ENCODE measurements at places on chromosomes 5 and 9.

DNA sequence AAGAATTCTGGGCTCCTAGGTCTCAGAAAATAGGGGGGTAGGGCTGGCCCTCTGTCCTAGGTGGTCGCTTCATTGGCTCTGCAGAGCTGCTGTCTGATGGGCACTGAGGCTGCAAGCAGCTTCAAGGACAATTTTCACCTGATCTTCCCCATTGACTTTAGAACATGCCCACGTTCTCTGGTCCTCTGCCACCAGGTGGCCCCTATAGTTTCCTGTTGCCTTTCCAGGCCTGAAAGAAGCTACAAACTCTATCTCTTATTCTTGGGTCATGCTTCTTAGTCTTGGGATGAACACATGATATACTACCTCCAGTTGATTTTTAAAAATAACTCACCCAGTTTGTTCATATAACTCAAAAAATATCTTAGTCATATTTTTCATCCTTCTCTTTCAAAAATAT lies 26.3 kb downstream of the SPZ1 start:
- peak; percentile 44 for DNase-seq

- DNase-seq: no peak
Observed at GRCh38 chr9:134055981-134056461, 11.8 kb downstream of the BRD3 start.

- no peak for DNase-seq
Observed at GRCh38 chr5:173745123-173745522, 128.7 kb upstream of the BOD1 start.

- DNase-seq: no peak
Observed at GRCh38 chr5:67526793-67527192, 330.2 kb upstream of the CD180 start.

- no peak for DNase-seq
Observed at GRCh38 chr5:16597946-16598694, 18.7 kb downstream of the RETREG1 start.

DNA sequence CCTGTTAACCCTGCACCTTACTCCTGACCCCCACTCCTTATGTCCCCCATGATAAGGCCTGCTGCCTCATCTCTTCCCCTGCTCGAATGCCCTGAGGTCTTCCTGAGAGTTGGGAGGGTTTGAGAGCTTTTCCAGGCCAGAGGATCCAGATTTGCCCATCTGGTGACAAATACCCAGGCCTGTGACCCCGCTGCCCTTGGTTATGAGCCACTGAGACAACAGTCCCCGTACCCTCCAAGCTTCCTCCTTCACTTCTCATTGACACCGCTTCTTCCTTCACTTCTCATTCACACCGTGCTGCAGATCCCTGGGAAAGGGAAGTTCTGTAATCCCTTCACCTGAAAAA lies 593 bp downstream of the GM2A start:
- no peak for DNase-seq

- no peak for DNase-seq
Observed at GRCh38 chr5:37882636-37883035, 42.8 kb upstream of the GDNF start.

- DNase-seq: no peak
Observed at GRCh38 chr9:130518943-130519799, 60.2 kb upstream of the FUBP3 start.

GRCh38 chr9:13181652-13182051 lies 97.8 kb downstream of the MPDZ start:
- no peak for DNase-seq

GRCh38 chr9:98332405-98332831 lies 77.0 kb upstream of the TBC1D2 start:
- DNase-seq: no peak

DNA sequence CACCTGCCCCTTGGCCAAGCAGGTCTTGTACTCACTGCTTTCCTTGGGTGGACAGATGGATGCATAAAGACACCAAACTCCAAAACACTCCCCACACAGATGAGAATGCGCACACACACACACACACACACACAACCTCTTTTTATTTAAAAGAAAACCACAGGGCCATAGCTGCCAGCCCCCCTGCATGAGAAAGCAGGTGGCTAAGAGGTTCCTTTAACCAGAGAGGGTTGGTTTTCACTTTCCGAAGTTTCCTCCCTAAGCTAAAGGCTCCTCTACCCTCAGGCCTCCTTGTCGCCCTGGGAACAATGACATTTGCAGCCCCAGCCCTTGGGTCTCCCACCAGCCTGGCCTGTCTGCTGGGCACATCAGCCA lies 11.1 kb downstream of the NR5A1 start:
- peak; percentile 2 for DNase-seq

DNA sequence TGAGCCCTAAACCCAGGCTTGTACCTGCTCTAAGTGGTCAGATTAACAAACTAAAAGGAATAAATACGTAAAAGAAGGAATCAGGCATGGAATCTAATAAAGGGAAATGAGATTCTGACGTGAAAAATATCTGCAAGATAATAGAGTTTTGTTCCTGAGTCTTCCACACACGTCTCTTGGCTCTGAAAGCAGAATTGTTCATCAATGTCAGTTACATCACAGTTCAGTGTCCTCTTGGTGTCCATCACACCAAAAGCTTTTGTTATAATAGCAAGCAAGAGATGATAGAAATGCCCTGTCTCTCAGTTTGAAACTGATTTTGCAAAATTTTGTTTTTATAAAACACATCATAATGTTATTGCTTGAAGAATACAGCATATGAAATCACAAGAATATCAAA lies 34.7 kb upstream of the NMUR2 start:
- DNase-seq: no peak

DNA sequence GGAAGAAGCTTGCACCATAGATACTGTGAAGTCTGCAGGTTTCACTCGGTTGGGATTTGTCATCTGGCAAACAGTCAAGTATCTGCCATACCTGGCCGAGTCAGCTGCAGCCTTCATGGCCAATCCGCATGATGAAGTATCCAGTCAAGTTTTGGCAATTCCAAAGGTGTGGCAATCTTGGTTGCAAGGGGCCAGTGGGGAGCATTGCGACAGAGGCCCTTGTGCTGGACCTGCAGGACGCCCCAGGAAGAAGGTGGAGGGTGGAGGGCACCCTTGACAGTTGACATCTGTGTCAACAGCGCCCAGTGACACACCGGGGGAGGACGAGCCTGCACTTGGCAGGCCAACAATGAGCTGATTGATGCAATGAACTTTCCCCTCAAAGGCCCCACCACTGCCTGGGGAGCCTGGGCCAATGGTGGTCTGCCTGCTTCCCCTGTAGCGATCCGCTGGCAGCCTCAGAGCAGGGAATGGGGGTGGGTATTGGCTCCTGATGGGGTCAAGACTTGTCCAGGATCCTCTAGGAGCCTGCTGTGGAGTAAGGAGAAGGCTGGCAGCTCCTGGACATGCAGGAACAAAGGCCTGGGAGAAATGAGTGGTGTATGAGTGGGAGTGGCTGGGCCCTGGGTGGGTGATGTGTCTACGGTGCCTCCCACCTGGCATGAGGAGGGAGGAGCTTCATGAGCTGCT lies 122.8 kb upstream of the PITX1 start:
- no peak for DNase-seq

DNA sequence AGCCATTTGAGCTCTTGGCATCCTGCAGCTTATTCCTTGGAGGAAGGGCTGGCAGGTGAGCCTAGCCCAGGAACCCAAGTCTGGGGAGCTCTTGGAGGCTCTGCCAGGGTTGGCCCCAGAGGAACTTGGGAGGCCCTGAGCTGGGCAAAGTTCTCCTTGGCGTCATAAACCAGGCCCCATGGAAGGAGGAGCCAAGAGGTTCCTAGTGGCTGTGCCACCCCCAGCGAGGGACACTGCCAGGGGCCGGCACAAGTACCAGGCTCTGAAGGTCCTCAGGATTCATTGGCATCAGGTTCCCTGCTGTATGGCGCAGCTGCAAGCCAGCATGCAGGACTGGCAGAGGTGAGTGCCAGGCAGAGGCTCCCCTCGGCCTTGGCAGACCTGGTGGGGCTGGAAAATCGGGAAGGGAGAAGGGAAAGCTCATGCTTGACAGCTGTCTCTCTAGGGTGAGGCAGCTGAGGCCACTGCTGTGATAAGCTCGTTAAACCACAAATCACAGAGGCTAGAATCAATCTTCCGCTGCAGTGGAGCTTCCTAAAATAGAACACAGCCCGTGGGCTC lies 54.6 kb upstream of the SYNPO start:
- DNase-seq: no peak

DNA sequence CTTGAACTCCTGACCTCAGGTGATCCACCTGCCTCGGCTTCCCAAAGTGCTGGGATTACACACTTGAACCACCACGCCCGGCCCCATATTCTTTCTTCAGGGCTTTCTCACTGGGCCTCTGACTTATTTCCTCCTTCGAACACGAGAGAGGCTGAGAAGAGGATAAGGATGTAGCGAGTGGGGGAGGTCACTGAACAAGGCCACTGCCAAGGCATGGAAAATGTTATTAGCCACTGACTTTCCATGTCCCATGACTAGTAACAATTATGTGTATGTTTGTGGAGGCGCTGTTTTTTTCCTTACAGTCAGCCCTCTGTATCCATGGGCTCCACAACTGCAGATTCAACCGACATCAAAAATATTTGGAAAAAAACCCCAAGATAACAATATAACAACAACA lies 12.3 kb upstream of the FCHSD1 start:
- DNase-seq: no peak

All from CD4-positive, alpha-beta T cell treated with Interleukin-10 for 1 hour (primary cell).